Type B pancreatic cell (in vitro differentiated cells): ENCODE measurements at places on chromosomes 6 and 20. TPM values are rescaled to one million over a fixed set of nuclear protein-coding genes. Genes with fewer than 3 reads are reported as not detected.

DNA sequence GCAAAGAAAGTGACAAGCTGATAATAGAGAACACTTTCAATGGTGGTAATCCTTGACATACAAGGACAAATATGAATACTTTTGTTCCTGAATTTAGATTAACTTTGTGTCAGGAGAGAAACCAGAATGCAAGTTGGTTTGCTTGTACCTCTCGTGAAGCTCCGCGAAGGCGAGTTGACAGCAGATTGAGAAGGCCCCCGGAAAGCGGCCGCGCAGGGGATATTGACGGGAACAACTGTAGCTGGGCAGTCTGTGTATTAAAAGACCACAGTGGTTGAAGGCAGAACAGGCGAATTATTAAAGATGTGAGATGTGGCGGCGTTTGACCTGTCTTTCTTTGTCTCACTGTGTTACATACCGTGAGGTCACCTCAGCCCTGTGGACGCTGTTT lies 175.8 kb upstream of the RALGAPA2 start:
- DNase-seq: no peak

COL12A1 gene
- total RNA-seq: 6.9 and 21.5 TPM in 2 replicates

DNA sequence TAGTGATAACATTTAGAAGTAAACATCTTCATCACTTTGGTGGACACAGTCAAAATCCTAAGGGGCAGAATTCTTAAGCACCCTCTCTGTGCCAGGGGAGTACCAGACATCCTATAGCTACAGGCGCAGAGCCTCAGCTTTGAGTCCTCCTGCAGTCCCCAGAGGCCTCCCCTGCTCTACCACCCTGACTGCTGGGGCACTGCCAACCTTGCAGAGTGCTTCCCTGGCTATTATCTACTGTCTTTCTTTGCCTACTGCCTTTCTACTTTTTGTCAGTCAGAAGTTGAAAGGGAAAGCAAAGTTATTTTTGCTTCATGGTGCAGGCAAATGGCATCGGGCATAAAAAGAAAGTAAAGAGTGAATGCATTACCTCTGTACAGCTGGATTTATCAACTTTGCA lies 80.1 kb downstream of the AIG1 start:
- no peak for DNase-seq

GRCh38 chr6:32240686-32241085 lies 16.8 kb upstream of the NOTCH4 start:
- no peak for DNase-seq

C20orf204 gene
- 3.0 and 7.4 TPM in 2 replicates for total RNA-seq

GRCh38 chr6:144559865-144560593 lies 274.9 kb downstream of the UTRN start:
- no peak for DNase-seq

- no peak for DNase-seq
Measured at GRCh38 chr6:93124006-93124632, 295.2 kb downstream of the EPHA7 start.

- DNase-seq: no peak
Measured at GRCh38 chr6:80523010-80523409, 416.5 kb downstream of the BCKDHB start.

DNA sequence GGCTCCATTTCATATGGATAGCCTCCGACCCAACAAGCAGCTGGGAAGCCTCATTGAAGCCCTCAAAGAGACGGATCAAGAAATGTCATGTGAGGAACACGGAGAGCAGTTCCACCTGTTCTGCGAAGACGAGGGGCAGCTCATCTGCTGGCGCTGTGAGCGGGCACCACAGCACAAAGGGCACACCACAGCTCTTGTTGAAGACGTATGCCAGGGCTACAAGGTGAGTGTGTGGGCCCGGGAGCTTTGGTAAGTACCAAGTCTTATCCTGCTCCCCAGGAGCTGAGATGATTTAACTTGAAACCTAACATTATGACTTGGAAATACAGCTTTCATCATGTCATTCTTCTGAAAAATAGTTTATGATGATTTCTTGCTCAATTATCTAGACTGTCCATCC lies 4.1 kb downstream of the TRIM38 start:
- no peak for DNase-seq

DNA sequence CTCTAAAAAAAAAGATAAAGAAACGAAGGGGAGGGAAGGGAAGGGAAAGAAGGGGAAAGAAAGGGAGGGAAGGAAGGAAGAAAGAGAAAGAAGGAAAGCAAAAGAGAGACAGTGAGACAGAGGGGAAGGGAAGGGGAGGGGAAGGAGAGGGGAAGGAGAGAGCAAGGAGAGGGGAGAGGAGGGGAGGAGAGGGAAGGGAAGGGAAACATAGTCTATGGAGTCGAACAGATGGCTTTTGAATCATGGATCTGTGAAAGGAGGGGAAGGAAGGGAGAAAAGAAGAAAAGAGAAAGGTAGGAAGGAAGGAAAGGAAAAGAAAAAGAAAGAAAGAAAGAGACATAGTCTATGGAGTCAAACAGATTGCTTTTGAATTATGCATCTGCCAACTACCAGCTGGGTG lies 16.7 kb upstream of the NCOA6 start:
- no peak for DNase-seq

GRCh38 chr6:1619098-1619672 lies 9.5 kb downstream of the FOXC1 start:
- DNase-seq: no peak
